ENCODE measurements at places on chromosomes 12 and 14.

GRCh38 chr12:87317302-87317701 is 711.9 kb downstream of the C12orf50 start:
- no peak for DNase-seq

GRCh38 chr12:50790081-50790480 is 26.2 kb downstream of the ATF1 start:
- DNase-seq, result no peak

GRCh38 chr12:92341065-92341668 is 195.5 kb upstream of the BTG1 start:
- no peak for DNase-seq

DNA sequence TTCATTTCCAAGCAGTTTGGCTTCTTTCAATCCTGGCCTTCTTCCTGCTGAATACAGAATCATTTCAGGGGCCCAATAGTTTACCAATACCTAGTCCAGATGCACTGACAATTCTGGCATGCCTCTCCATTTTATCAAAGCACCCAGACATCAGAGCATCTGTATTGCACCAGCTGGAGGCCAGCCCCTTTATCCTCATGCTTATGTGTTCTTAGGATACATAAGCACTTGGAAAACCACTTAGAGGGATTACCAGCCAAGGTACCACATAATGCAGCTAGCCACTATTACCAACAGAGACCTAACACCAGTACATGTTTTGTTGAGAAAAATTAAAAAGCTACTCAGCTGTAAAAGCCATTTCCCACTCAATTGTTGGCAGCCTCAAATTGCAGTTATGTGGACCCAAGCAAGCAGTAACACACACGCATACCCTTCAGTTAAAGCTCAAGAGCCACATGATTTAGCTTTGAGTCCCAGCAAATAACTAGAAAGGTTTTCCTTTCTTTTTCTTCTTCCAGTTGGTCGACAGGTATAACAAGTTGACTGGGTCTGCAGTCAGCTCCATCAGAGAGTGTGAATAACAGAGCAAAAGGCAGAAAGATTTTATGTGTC is 263.8 kb downstream of the DIO2 start:
- DNase-seq, result no peak

DNA sequence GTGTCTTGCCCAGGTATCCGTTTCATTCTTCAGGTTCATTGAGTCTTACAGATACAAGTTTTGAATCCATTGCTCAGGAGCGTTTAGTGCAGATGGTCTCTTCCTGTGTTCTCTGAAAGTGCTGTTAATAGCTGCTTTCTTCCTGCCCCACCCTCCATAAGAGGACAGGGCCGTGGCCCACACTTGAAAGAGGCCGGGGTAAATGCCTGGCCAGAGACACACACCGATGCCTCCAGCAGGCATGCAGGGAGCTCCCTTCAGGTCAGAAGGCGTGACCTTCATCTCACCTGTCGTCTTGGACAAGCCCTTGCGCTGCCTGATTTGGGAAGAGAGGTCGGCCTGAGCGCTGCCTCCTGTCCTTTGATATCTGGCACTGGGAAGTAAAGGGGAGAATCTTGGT is 11.6 kb downstream of the PRKAB1 start:
- DNase-seq, result no peak

- no peak for DNase-seq
These were observed 58.2 kb downstream of the ESR2 start for GRCh38 chr14:64235652-64236640.

All from activated CD8-positive, alpha-beta memory T cell treated with anti-CD3 and anti-CD28 coated beads for 1 hour (primary cell).